ENCODE measurements at places on chromosomes 7 and 10.

- peak; percentile 84 for DNase-seq
Measured at GRCh38 chr7:139035586-139036353, at the start of gene ZC3HAV1L. Gene ZC3HAV1L, minus strand, starts transcription at chr7:139036042. Its CDS starts 25 bp downstream, at chr7:139036017.

- no peak for DNase-seq
Measured at GRCh38 chr7:109611656-109612055, 1042.0 kb downstream of the DNAJB9 start.

GRCh38 chr7:130092598-130092997 is 22.3 kb downstream of the KLHDC10 start:
- DNase-seq: no peak

DNA sequence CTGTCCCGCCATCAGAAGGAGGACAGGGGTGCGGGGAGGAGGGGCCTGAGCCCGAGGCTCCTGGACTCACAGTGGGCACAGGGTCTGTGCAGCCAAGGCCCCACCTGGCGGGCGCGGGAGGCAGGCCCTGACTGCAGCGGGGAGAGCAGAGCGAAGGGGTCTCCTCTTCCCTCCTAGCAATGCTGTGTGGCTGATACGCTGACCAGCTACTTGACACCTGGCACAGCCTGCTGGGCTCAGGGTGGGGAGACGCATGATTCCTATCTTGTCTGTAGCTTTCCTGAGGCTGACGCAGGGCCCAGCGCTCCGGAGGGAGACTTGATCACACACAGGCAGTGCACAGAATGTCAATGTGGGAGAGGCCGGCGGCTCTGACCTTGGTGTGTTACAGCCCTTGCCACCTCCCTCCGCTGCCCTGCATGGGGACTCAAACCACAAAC is 174.9 kb downstream of the ELFN1 start:
- no peak for DNase-seq

- no peak for DNase-seq
Measured at GRCh38 chr7:16619979-16620408, 25.6 kb downstream of the ANKMY2 start.

GRCh38 chr10:129730272-129730992 is 233.6 kb downstream of the EBF3 start:
- no peak for DNase-seq

DNA sequence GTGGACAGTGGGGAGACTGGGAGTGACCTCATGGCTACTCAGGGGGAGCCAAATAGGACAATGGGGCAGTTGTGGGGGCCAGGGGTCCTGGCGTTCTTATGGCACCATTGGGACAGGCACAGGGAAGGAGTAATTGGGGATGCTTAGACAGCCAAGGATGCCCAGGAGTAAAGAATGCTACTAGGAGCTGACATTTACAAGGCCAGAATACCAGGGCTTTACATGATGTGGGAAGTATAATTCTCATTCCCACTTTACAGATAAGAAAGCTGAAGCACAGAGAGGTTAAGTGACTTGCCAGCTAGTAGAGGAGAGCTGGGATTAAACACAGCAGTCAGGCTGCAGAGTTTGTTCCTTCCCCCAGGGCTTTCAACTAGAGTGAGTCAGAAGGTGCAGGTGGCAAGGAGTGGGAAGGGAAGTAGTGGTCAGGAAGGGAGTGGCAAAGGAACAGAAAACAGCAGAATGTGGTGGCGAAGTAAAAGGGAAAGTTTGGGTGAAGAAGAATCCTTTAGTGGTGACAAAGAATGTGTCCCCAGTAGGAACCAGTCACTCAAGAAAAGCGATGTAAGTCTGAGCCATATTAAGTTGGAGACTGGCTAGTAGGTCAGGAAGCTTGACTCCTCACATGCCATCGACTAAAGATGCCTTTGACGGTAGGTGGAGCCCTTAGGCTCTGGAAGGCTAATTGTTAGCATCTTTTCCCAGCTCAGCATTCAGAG is 32.8 kb downstream of the CPVL start:
- DNase-seq: peak; percentile 80

DNA sequence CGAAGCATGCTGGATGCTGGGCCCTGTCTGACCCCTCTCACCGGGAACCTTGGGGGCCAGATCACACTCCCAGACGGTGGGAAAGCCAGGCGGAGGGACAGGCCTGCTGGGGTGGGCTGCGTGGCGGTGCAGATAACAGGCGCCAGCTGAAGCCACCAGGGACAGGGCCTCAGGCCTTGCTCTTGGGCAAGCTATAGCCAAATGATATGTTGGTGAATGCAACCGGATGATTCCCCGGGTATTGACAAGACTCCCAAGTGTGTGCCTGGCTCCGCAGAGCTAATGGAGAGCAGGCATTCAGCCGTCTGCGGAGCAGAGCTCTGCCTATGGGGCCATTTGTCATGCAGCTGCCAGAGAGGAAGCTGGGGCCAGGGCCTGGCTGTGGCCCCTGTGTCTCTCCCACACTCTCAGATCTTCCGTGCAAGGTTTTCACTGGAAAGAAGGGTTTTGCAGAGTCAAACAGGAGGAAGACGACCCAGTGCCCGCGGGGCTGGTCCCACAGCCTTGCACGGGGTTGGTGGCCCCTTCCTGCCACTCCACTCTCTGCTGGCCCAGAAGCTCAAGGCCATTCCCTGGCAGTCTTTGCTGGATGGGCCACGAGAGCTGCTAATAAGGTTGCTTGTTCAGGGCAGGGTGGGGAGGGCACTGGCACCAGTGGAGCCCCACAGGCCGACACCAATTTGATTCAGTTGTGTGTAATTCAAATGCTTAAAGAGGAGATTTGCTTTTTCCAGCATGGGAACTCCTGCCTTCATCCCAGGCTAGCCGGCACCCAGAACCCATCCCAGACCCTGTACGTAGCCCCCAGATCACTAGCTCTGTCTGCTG is 91.8 kb downstream of the PRKAG2 start:
- no peak for DNase-seq

- no peak for DNase-seq
Measured at GRCh38 chr7:141312828-141313521, 238.2 kb upstream of the AGK start.

- DNase-seq: peak; percentile 43
Measured at GRCh38 chr10:72087969-72088888, at the start of gene SPOCK2. Gene SPOCK2, minus strand, starts transcription at chr10:72088551. Its CDS starts 223 bp downstream, at chr10:72088328.

DNA sequence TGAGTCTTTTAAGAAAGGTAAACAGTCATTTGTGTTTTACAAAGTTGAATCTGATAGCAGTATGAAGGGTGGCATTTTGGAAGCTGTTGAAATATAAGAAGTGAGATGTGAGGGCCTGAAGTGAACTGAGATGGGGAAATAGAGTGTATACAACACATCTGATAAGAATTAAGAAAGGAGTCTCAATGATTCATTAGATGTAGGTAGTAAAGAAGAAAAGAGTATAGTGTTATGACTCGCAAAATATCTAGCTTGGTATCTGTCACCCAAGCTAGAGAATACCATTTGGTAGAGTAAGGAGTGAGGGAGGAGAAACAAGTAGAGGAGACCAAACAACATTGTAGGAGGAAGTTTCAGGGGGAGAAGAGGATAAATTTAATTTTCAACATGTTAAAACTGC is 5.3 kb downstream of the PTPN12 start:
- no peak for DNase-seq

DNA sequence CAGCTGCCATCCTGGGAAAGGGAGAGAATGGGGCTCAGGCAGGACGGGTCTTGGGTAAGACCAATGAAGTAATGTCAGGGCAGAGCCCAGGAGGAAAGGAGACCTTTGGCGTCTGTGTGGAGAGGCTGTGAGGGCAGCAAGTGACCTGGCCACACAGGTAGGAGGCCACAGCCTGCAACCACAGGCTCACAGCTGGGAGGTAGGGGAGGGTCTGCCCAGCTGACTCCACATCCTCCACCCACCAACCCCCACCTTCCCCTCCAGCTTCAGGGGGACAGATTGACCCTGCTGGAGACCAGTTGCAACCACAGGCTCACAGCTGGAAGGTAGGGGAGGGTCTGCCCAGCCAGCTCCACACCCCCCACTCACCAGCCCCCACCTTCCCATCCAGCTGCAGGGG is 262.2 kb upstream of the TCERG1L start:
- DNase-seq: no peak

GRCh38 chr10:86341361-86341811 is 25.2 kb downstream of the GRID1 start:
- DNase-seq: no peak

DNA sequence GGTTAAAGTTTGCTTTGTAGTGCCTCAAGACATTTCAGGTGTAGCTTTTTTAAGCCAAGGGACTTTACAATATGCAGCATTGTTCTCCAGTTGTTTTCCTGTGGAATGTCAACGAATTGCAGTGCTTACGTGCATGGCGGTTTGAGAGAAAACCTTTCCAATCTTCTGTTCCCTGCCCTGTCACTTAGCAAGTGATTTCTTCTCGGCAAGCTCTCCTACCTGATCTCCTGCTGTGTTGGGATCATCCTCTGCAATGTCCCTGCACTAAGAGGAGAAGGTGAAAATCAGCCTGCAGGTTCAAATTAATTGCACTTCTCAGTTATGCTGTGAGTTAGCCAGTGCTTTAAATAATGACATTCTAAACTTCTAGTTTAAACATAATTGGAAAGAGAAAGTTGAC is 197.6 kb upstream of the FZD1 start:
- no peak for DNase-seq

DNA sequence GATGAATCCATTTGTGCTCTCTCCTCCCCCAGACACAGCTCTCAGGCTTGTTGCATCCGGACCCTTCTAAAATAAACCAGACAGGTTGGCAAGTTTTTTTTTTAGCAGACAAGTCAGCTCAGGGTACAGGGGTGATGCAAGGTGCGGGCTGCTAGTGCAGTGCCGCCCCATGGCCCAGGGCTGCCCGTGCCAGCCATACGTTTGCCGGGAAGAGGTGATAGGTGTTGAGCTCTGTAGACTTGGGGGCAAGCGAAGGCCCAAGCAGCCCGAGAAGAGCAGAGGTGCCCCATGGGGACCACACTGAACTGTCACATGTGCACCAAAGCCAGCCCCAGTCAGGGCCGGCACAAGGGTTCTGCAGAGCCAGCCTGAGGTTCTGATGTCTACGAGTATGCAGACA is 57.1 kb upstream of the PDSS1 start:
- DNase-seq: no peak

- DNase-seq: no peak
Measured at GRCh38 chr7:95089414-95090315, 182.3 kb downstream of the PPP1R9A start.

- no peak for DNase-seq
Measured at GRCh38 chr10:79610601-79611191, at the start of gene SFTPA1. Gene SFTPA1, plus strand, starts transcription at chr10:79610939. Its CDS starts 887 bp downstream, at chr10:79611826.

GRCh38 chr7:100483722-100484672 is at the start of gene NYAP1:
Gene NYAP1, plus strand, starts transcription at chr7:100483927. Its CDS starts 1,385 bp downstream, at chr7:100485312.
- DNase-seq: peak; percentile 74

GRCh38 chr7:73864981-73865711 is 4.2 kb downstream of the TMEM270 start:
- DNase-seq: no peak

DNA sequence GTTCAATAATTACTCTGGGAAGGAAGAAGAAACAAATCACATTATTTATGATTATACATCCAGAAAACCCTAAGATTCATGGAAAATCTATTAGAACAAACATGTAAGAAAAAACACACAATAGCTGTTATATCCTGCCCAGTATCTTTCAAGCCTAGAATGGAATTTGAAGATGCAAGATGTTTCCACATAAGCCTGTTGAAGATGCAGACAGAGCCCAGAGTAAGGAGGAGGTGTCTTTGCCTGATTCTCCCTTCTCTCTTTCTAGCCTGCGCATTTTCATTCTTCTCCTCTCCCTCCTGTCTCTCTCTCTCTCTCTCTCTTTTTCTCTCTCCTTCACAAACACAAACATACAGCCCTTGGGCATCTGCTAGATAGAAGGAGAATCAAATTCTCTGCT is 170.1 kb upstream of the INHBA start:
- DNase-seq: no peak

DNA sequence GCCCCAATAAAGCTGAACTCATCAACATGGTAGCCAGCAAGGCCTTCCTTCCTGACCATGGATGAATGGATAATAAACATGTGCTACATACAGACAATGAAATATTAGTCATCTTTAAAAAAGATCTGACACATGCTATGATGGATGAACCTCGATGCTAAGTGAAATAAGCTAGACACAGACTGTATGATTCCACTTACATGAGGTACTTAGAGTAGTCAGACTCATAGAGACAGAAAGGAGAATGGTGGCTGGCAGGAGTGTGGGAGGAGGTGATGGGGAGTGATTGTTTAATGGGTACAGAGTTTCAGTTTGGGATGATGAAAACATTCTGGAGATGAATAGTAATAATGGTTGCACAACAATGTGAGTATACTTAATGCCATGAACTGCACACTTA is 114.1 kb upstream of the SORCS3 start:
- no peak for DNase-seq

GRCh38 chr7:101519324-101520023 is 109.6 kb downstream of the MYL10 start:
- DNase-seq: no peak

- DNase-seq: no peak
Measured at GRCh38 chr10:48490946-48491345, 113.9 kb downstream of the ARHGAP22 start.

DNA sequence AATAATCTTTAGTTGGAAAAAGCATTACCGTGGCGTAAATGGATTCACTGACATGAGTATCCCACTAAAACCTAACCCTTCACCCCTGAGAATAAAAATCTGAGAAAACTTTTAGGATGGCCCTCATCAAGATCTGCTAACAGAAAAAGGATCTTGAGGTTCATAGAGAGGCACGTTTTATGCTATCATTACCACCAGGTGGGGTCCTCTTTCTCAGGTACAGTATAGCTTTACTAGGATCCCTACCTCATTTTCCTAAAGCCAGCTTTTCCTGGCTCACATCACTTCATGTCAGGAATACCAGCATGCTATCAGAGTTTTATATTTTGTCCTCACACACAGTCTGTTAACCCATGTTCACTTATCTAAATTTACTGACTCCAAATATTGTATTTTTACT is 173.7 kb downstream of the POM121L12 start:
- DNase-seq: no peak

DNA sequence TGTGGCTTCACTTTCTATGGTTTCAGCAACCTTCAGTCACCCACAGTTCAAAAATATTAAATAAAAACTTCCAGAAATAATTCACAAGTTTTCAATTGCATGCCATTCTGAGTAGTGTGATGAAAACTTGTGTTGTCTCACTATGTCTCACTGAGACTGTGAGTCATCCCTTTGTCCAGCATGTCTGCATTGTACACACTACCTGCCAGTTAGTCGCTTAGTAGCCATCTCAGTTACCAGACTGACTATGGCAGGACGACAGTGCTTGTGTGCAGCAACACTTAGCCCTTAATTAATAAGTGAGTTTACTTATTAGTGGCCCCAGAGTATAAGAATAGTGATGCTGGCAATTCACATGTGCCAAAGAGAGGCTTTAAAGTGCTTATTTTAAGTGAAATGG is 22.5 kb downstream of the CCDC186 start:
- DNase-seq: no peak

DNA sequence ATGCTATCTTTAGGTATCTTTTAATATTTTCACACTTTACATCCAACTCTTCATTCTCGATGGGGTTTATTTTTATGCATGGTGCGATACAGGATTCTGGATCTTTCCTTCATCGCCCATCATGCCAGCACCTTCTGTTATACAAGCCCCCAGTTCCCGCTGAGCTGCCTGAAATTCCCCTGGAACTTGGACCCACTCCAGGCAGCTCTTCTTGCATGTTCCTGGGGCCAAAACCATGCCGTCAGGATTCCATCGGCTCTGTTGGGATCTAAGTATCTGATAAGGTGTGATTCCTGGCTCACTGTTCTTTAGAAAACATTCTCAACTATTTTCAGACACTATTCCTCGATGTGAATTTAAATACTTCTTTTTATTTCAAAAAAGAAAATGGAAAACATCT is 40.5 kb upstream of the PPP2R2D start:
- no peak for DNase-seq
